ENCODE measurements at places on chromosomes 6 and 20.

- DNase-seq = no peak
These were observed 10.0 kb upstream of the SLC4A11 start for GRCh38 chr20:3248993-3249347.

DNA sequence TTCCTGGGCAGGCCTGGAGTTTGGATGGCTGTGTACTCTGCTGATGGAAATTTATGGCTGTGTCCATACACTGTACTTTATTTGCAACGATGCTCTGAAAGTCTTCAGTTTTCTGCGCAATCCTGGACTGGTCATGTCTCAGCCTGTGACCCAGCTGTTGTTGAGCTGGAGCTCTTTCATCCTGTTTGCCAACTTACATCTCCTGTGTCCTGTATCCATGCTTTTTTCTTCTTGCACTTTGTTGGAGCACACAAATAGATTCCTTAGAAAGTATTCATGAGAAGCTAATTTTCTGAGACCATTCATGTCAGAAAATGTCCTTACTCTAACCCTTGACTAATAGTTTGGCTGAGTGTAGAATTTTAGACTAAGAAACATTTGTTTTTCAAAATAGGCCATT lies 251.2 kb downstream of the BCKDHB start:
- DNase-seq = no peak

- peak; percentile 86 for DNase-seq
These were observed at the start of gene ADGRB3 for GRCh38 chr6:68634726-68635411. Gene ADGRB3, plus strand, starts transcription at chr6:68635282. Its CDS starts 3,394 bp downstream, at chr6:68638676.

DNA sequence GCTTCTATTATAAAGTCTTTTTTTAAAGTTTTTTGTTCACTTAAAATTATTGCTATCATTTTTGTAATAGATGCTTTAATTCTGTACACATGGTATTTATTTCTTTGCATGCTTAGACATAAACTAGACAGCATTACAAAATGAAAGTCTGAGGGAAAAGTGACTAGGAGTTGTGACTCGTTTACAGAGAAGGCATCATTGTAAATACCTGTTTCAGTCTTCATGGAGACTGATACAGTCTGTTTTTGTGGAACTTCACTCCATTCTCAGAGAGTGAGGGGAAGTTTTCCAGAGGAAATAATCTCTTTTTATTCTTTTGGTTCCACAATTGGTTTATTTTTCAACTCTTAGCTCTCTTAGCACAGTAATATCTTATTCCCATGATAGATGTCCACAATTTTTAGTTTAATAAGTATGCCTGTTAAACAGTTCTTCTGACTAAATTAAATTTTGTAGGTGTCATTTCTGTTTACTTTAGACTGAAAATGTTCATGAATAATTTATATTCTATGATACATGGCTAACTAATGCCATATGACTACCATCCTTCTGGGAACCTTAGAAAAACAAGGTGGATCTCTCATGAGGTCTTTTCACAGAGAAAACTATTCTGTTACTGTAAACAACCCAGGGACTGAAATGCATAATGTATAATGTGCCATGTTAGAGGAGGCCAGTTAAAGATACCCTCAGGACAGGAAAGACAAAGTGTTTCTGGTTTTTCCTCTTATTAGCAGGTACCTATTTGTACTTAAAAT lies 69.2 kb downstream of the MYO6 start:
- DNase-seq = no peak

DNA sequence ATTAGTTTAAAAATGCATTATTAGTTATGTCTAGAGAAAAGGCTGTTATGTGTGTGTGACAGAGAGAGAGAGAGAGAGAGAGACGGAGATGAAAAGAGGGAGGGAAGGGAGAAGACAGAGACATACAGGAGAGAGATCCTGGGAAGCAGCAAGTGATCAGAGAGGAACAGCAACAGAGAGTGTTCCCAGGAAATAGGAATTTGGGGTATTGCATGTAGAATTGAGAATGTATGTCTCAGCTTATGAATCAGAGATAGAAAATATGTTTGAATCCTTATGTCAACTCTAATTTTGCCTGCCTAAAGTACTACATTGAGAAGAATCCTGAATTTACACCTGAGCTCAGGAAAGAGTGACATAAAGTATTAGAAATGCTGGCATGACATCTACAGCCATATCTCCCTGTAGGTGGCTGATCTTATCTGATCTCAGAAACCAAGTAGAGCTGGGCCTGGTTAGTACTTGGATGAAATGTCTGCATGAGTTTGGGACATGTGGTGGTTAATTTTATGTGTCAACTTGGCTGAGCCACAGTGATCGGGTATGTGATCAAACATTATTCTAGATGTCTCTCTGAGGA lies 130.6 kb downstream of the TENT5A start:
- DNase-seq = no peak

DNA sequence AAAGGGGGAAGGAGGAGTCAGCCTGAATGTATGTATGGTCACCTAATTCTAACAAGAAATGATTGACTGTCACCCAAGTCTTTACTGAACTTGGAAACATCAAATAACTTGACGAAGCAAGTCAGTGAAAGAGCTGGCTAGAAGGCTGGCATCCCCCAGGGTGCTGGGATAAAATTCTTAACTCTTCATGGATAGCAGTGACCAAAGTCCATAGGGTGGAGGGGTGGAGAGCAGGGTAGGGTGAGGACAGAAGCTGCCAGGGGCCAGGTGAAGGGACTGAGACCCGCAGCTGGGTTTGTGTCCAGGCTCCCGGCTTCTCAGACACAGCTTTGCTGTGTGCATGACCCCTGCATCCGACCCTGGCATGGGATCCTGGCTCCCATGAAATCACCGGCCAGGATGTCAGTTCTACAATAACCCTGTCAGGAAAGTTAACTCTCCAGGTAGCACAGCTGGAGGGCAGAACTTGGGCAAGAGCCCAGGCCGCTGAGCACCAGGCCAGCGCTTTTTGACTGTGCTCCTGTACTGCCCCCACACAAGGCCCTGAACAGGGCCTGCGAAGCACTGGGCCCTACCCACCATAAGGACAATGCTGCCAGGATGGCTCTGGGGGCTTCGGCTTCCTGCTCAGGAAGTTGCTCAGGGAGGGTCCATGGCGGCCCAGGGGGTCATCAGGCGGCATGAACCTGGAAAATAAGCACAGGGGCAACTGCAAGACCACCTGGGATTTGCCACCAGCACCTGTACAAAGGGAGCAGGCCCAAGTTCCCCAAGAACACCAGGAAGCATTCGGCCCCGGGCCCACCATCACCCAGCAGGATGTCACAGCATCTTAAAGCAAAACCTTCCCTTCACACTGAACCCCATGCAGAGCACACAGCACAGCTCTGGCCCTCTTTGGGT lies 32.5 kb downstream of the ZC3H12D start:
- no peak for DNase-seq

DNA sequence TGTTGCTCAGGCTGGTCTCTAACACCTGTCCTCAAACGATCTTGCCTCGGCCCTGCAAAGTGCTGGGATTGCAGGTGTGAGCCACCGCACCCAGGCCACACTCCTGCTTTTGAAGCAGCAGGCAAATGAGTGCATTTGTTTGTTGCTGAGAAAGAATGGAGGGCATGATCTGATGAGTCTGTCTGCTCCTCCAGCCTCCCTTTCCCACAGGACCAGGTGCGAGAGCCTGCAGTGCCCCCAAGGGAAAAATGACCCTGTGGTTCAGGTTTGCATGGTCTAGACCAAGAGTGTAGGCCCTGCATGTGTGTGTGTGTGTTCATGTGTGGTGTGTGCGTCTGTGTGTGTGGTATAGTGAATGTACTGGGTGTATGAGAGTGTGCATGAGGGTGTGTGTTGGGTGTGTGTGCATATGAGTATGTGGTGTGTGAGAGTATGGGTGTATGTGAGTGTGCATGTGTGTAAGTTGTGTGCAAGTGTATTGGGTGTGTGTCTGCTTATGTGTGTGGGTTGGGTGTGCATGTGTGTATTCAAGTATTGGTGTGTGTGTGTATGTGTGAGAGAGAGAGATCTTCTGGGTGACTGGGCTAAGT lies 22.8 kb upstream of the FOXC1 start:
- DNase-seq = no peak

DNA sequence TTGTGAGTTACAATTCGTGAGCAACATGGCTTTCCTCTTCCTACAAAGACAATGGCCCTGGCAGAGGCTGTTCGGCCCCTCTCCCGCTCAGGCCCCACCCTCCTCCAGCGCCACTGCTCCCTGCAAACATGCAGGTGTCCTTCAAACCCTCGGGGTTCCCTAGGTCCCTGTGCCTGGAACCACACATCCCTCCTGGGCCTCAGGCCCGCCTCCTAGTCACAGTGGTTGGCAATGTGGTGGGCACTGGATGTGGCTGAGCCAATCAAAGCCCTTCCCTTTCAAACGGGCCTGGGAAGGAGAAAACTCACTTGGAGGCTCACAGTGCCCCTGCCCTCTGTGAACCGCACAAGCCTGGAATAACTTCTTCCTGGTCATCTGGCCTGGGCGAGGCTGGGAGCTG lies 147.2 kb downstream of the TFAP2C start:
- no peak for DNase-seq

- DNase-seq = no peak
These were observed 3.6 kb downstream of the ADISSP start for GRCh38 chr20:3763671-3764601.
